ENCODE measurements at places on chromosomes 2 and 18.

- peak; percentile 64 for DNase-seq
Observed at GRCh38 chr2:234368861-234369261, 128.0 kb downstream of the ARL4C start.

DNA sequence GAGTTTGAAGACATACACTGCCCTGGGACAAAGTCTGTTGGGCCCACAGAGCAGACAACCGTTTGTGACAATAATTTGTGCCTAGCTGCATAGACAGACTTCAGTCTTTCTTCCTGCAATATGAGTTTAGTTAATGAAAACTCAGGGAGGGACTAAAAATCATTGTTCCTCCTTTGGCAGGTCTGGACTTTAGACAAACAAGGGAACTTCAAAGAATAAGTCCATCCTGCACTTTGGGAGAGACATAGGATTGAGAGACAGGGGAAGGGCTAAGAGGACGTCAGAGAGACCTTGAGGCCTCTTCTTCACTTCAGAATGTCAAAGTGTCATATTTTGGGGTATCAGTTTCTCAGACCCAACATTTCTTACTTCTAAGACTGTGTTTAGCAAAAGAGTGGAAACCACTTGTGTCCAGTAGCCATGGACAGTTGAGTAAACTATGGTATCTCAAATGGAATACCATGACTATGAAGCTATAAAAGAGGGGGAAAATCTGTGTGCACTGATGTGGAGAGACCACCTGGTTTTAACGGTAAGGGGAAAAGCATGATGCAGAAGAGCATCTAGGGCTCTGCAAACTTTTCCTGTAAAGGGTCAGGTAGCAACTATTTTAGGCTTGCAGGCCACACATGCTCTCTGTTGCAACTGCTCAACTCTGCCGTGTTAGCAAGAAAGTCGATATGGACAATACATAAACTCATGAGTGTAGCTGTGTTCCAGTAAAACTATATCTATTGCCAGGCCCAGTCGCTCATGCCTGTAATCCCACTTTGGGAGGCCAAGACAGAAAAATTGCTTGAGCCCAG, 217.8 kb upstream of the SH3BP4 start:
- no peak for DNase-seq

GRCh38 chr2:40343902-40344301, 108.0 kb downstream of the SLC8A1 start:
- DNase-seq, result peak; percentile 87

DNA sequence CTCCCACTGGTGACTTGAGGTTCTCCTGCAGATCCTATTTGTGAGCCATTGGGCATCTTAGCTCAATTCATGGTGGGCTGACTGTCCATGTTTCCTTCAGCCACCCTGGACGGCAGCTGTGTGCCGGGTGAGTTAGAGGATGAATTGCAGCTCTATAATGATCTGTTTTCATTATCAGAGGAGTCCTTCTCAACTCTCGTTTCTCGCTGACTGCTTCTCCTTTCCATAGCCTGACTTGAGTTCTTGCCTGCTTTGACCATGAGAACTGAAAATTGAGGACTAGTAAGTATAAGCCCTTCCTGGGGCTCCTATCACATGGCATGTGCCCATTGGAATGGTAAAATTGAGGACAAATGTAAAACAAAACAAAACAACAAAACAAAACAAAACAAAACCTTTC, 121.8 kb downstream of the CDC42EP3 start:
- DNase-seq, result no peak
